ENCODE measurements at places on chromosomes 3 and 15. TPM values are rescaled to one million over a fixed set of nuclear protein-coding genes. Genes with fewer than 3 reads are reported as not detected.

DNA sequence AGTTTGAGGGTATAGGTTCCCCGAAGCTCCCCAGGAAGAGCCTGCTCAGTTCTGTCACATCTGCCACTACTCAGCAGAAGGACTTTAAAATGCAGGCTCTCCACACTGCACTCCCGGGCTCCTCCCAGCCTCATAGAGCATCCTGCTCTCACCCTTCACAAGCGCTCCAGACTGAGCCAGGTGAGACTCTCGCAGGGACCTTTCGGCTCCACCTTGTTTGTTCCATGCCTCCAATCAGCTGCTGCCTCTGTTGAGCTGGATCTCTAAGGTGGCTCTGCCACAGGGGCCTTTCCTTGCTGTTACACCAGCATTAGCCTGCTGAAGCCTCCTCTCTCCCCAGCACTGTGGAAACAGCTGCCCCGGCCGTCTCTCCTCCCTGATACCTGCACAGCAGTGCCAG is 56.1 kb downstream of the SLCO3A1 start:
- DNase-seq: no peak
- no peak overlapping the region for H3K27ac ChIP-seq
- H3K27me3 ChIP-seq: no peaks in the 10 kb centered on the region
- no peak overlapping the region for H3K4me3 ChIP-seq

- no peak overlapping the region for H3K27ac ChIP-seq
- H3K4me1 ChIP-seq: no peaks in the 10 kb centered on the region
- no peaks in the 10 kb centered on the region for H3K36me3 ChIP-seq
- H3K27me3 ChIP-seq: no peaks in the 10 kb centered on the region
- no peak for DNase-seq
Measured at GRCh38 chr3:36197151-36197550, 183.2 kb upstream of the STAC start.

HYAL3 gene
- total RNA-seq: 2.5 TPM

- no peak for DNase-seq
- H3K36me3 ChIP-seq: no peaks in the 10 kb centered on the region
- no peaks in the 10 kb centered on the region for H3K4me1 ChIP-seq
Measured at GRCh38 chr15:95076678-95076990, 845.3 kb downstream of the MCTP2 start.

NUSAP1 gene
- 86.4 TPM for total RNA-seq

GRCh38 chr3:4507024-4507596 is 14.0 kb downstream of the ITPR1 start:
- H3K27ac ChIP-seq: no peak overlapping the region
- no peak for DNase-seq
- no peaks in the 10 kb centered on the region for H3K36me3 ChIP-seq

DNA sequence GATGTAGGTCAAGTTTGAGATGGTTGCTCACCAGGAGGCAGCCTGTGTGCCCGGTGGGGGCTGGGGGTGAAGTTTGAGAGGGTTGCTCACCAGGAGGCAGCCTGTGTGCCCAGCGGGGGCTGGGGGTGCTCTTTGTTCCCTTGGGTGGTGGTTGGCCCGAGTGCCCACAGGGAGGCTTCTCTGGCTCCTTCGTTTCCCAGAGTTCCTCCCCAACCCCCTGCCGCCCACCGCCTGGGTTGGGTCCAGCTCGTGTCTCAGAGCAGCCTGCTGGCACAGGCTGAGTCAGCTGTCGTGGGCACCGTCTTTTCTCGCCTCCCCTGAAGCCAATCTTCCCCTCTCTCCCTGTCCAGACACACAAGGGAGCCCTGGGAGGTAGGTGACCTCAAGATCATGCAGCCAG is 3.1 kb downstream of the APBA2 start:
- no peak overlapping the region for H3K27ac ChIP-seq
- H3K27me3 ChIP-seq: peaks cover 20% of the 10 kb centered on the region
- H3K4me3 ChIP-seq: no peak overlapping the region
- DNase-seq: no peak
- H3K4me1 ChIP-seq: no peaks in the 10 kb centered on the region
- H3K36me3 ChIP-seq: no peaks in the 10 kb centered on the region

GRCh38 chr3:156688632-156689452 is 14.5 kb downstream of the TIPARP start:
- H3K27me3 ChIP-seq: no peaks in the 10 kb centered on the region
- no peaks in the 10 kb centered on the region for H3K36me3 ChIP-seq
- no peak for DNase-seq
- peaks cover 8% of the 10 kb centered on the region for H3K4me1 ChIP-seq
- no peak overlapping the region for H3K4me3 ChIP-seq
- H3K27ac ChIP-seq: no peak overlapping the region

DNA sequence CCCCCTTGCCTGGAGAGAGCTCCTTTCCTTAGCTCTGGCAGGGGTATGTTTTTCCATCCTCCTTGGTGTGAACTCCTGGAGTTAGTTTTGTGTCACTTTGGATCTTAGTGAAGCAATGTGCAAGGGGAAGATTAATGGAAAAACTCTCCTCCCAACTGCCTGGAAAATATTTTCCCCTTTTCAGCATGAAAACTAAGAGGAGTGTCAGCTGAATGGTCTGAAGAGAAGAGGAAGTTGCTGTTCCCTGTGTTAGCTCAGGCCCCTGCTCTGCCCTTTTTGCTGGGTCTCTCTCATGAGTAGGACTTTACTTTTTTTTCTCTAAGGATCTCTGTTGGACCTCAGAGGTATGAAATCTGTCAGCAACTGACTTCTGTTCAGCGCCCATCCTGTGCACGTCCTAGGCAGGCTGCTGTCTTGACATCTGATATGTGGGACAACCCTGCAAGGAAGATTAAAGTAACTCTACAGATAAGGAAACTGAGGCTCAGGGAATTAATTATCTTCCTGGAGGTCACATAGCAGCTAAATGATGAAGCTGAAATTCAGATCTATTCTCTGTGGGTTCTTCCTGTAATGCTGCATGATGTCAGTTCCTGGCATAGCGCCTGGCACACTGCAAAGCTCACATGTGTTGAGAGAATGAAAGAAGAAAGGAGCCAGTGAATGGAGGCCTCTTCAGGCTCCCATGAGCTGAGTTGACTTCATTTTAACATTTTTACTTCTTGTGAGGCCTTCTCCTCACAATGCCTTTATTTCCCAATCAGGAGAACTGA is 109.7 kb upstream of the GALNT15 start:
- no peak overlapping the region for H3K4me3 ChIP-seq
- no peaks in the 10 kb centered on the region for H3K36me3 ChIP-seq
- H3K27me3 ChIP-seq: no peaks in the 10 kb centered on the region
- no peaks in the 10 kb centered on the region for H3K4me1 ChIP-seq

DNA sequence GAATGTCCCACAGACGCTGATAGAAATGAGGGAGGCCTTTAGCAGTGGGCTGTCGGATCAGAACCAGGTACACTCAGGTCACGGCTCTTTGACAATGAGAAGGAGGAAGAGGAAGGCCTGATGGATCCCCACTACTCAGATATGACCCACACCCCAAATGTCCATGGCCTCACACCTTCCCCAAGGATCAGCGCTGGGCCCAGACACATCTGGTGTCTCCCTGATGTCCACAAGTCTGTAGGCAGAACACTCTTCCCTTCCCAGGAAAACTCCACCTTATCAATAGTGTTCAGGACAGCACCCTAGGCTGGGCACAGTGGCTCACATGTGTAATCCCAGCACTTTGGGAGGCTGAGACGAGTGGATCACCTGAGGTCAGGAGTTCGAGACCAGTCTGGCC is 33.3 kb upstream of the SFMBT1 start:
- DNase-seq: no peak
- no peaks in the 10 kb centered on the region for H3K4me1 ChIP-seq
- no peak overlapping the region for H3K4me3 ChIP-seq
- H3K36me3 ChIP-seq: no peaks in the 10 kb centered on the region
- no peak overlapping the region for H3K27ac ChIP-seq

DNA sequence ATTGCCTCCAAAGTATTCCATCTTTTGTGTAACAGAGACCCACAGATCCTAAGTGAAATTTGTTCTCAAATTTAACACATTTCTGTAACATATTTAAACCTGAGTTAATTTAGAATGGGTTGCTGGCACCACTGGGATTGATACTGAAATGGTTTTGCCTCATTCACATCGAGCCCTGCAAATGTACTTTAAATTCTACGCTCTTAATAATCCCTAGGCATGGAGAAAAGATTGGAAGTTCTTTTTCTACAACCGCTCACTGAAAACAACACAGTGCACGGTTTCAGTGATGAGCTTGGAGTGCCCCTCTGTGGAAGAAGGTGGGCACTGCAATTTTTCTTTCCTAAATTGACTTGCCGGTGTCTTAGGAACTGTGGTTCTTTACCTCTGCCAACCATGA is 109.9 kb upstream of the ATP11B start:
- H3K4me3 ChIP-seq: peak overlapping the region; percentile 46
- H3K27ac ChIP-seq: peak overlapping the region; percentile 68
- no peaks in the 10 kb centered on the region for H3K4me1 ChIP-seq
- peak; percentile 82 for DNase-seq
- H3K36me3 ChIP-seq: no peaks in the 10 kb centered on the region
- H3K27me3 ChIP-seq: no peaks in the 10 kb centered on the region

DPPA4 gene
- not detected for total RNA-seq

CCDC39 gene
- not detected for total RNA-seq

- DNase-seq: no peak
- peak overlapping the region; percentile 87 for H3K27ac ChIP-seq
- H3K36me3 ChIP-seq: no peaks in the 10 kb centered on the region
- peak overlapping the region; percentile 73 for H3K4me3 ChIP-seq
- no peaks in the 10 kb centered on the region for H3K27me3 ChIP-seq
Measured at GRCh38 chr3:58010562-58010961, 2.3 kb downstream of the FLNB start.

- H3K4me1 ChIP-seq: no peaks in the 10 kb centered on the region
- H3K36me3 ChIP-seq: no peaks in the 10 kb centered on the region
- H3K4me3 ChIP-seq: no peak overlapping the region
- H3K27ac ChIP-seq: no peak overlapping the region
Measured at GRCh38 chr3:126146034-126146433, 34.4 kb downstream of the ALDH1L1 start.

LDHAL6B gene
- not detected for total RNA-seq

NOX5 gene
- 0.05 TPM for total RNA-seq

BUB1B gene
- 48.3 TPM for total RNA-seq

GRCh38 chr15:77599899-77600298 is 32.8 kb downstream of the LINGO1 start:
- H3K27me3 ChIP-seq: no peaks in the 10 kb centered on the region
- no peaks in the 10 kb centered on the region for H3K4me1 ChIP-seq
- H3K27ac ChIP-seq: no peak overlapping the region

STRIT1 gene
- not detected for total RNA-seq

- no peaks in the 10 kb centered on the region for H3K4me1 ChIP-seq
- no peaks in the 10 kb centered on the region for H3K36me3 ChIP-seq
- no peak overlapping the region for H3K4me3 ChIP-seq
- H3K27me3 ChIP-seq: no peaks in the 10 kb centered on the region
- no peak for DNase-seq
- H3K27ac ChIP-seq: no peak overlapping the region
Measured at GRCh38 chr3:170475092-170475685, 56.5 kb downstream of the CLDN11 start.

DNA sequence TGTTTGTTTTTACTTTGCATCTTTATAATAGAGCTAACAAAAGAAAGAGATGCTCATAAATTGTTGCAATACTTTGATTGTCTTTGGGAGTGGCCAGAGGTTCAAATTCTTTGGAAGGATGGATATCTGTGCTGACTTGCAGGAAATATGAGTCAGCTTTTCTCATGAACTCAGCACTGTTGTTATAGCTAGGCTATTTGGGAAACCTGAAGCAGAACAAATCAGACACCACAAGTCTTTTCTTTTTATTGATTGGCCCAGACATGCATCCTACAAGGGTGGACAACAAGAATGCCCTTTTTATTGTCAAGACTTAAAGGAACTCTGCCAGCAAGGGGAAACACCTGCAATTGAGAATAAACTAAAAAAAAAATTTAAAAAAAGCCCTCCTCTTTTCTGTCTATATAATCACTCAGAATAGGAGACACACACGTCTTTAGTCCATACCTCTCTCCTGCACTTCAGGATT is 4.6 kb upstream of the DENND4A start:
- H3K4me3 ChIP-seq: no peak overlapping the region
- no peaks in the 10 kb centered on the region for H3K36me3 ChIP-seq
- H3K27me3 ChIP-seq: no peaks in the 10 kb centered on the region

DNA sequence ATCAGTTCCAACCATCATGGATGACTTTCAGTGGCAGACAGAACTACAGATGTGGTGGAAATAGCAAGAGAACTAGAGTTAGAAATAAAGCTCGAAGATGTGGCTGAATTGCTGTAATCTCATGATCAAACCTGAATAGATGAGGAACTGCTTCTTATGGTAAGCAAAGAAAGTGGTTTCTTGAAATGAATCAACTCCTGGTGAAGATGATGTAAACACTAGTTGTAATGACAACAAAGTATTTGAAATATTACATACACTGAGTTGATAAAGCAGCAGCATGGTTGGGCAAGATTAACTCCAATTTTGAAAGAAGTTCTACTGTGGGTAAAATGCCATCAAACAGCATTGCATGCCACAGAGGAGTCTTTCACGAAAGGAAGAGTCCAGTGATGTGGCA is 131.7 kb upstream of the FAM3D start:
- DNase-seq: no peak
- H3K4me1 ChIP-seq: no peaks in the 10 kb centered on the region
- H3K27ac ChIP-seq: no peak overlapping the region
- H3K36me3 ChIP-seq: no peaks in the 10 kb centered on the region
- H3K27me3 ChIP-seq: no peaks in the 10 kb centered on the region

- no peaks in the 10 kb centered on the region for H3K4me1 ChIP-seq
- no peak overlapping the region for H3K4me3 ChIP-seq
- H3K27ac ChIP-seq: no peak overlapping the region
Measured at GRCh38 chr15:55348281-55348778, 29.3 kb downstream of the PIGB start.

GRCh38 chr15:92901995-92902394 is 1.9 kb downstream of the CHD2 start:
- no peak for DNase-seq
- no peaks in the 10 kb centered on the region for H3K4me1 ChIP-seq
- H3K27ac ChIP-seq: peak overlapping the region; percentile 98
- H3K4me3 ChIP-seq: peak overlapping the region; percentile 41

DNA sequence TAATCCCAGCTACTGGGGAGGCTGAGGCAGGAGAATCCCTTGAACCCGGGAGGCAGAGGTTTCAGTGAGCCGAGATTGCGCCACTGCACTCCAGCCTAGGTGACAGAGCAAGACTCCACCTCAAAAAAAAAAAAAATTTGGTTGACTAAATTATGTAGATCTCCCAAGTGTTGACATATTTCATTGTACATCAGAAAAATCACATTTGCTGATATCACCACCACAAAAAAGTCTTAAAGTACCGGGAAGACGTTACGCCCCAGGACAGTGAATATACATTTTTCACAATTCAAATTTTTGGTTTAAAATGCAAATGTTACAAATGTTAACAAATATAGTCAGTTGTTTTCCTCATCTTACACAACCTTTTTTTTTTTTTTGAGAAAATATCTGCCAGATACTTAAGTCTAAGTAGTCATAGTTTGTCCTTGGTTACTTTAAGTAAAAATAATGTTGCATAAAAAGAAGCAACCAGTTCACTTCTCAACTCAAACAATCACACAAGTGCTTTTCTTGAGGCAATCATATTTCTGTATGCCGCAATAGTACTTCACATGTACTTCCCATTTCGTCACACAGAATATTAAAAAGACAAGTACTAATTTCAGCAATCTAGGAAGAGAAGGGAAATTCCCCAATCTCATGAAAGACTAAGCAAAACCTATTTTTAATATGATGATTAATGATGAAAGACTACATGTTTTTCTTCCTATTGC is 41.0 kb upstream of the TCF12 start:
- no peaks in the 10 kb centered on the region for H3K27me3 ChIP-seq
- no peaks in the 10 kb centered on the region for H3K36me3 ChIP-seq
- no peak overlapping the region for H3K27ac ChIP-seq
- no peak overlapping the region for H3K4me3 ChIP-seq

Data from colonic mucosa (tissue), 4 donors.